HS-5 (cell line): ENCODE measurements at places on chromosomes 16 and 17.

DNA sequence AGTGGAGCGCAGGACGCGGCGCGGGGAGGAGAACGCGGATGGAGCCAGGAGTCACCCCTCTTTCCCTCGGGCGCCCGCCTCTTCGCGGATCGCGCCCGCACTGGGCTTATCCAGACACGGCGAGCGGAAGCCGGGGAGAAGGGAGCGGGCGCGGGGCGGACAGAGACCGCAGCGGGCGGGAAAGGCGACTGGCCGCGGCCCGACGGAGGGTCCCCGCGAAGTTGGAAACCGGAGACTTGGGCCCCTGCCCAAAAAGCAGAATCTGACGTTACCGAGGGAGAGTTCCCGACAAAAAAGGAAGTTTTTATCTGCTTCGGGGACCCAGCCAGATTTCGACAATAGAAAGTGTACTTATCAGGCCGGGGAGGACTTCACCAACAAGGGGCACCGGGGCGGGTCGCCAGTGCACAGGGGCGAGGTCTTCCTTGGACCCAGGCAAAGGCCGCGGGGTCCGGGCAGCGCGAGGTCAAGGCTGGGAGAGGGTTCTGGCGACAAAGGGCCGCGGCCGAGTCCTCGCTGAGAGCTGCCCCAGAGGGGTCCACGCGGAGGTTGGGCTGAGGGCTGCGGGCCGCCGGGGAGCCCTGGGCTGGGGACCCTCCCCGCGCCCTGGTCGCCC, 519 bp downstream of the ST6GALNAC2 start:
- no peak for DNase-seq

DNA sequence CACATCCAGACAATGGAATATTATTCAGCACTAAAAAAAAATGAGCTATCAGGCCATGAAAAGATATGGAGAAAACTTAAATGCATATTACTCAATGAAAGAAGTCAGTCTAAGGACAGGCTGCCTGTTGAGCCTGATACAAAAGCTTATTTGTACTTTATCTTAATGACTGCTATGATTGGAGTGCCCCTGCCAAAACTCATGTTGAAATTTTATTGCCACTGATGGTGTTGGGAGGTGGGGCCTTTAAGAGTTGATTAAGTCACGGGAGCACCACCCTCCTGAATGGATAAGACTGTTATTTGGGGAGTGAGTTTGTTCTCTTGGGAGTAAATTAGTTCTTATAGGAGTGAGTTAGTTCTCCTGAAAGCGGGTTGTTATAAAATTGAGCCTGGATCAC, 9.9 kb downstream of the C17orf67 start:
- no peak for DNase-seq

GRCh38 chr16:63005356-63005755, 969.1 kb upstream of the CDH8 start:
- DNase-seq: no peak

- DNase-seq: no peak
Measured at GRCh38 chr16:22091721-22092120, 620 bp upstream of the VWA3A start.

DNA sequence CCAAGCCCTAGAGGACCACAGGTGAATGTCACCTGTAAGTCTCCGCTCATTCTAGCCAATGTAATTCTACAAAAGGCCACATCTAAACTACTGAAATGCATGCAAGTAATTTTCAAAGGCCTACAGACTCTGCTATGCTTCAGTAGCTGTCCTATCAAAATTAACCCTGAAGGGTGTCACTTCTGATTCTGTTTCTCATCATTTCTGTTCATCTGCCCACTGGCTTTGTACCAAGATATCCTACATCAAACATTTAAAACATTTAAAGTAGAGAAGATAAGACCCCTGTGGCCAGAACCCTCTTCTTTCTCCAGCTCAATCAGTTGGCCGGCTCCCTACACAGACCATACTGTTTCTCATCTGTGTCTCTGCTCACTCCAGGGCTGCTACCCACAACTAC, 21.5 kb downstream of the PHF12 start:
- no peak for DNase-seq

DNA sequence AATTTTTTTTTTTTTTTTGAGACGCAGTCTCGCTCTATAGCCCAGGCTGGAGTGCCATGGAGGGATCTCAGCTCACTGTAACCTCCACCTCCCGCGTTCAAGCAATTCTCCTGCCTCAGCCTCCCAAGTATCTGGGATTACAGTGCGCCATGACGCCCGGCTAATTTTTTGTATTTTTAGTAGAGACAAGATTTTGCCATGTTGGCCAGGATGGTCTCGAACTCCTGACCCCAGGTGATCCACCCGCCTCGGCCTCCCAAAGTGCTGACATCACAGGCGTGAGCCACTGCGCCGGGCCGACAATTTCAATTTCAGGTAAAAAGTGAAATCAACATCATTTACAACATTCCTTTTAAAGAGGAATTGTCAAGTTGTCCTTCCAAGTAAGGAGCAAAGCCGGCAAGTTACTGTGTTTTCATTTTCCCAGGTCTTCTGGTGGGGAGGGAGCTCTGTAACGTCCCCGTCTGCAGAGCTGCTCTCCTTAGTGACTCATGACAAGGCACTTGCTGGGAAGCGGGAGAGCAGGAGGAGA, 873 bp downstream of the NPLOC4 start:
- no peak for DNase-seq

- no peak for DNase-seq
Measured at GRCh38 chr17:77865716-77866115, 92.8 kb upstream of the TNRC6C start.

DNA sequence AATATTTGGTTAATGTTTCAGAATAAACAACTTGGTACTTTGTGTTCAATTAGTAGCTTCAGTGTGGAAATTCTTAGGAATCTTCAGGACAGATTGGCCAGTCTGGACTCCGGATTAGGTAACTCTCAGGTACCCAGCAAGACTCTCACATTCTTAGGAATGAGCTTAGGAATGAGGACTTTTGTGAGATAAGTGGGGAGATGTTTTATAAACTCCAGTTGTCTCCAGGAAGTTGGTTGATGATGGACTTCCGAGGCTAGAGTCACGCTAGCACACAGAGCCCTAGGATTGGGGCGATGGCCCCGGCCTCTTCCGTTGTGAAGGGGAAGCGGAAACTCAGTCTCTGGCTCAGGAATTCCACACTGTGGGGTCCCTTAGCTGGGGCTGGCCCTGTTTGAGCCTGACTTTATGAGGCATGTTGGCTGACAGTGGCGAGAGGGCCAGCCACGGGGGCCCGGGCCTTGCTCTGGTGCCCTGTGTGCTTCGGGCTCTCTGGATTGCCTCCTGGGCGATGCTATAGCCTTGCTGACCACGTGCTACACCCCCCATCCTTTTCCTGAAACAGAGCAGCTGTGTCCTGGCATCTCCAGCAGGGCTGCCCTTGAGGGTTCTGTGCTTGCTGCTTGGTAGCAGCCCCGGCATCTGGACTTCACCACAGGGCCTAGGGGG, 32.4 kb downstream of the RAB11FIP3 start:
- DNase-seq: no peak

DNA sequence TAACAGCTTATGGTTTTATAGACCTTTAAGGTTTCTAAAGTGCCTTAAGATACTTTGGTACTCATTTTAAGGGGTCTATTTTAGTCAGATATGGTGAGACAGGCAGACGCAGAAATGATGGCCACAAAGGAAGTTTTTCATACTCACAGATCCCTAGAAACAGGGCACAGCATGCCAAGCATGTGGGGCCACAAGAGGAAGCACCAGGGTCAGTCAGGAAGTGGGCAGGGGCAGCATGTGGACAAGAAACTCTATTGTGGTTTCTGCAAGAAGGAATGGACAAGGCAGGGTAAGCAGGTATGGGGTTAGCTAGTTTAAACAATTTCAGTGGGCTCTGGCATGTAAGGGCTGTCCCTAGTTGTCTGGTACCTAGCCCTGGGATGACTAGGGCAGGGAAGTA, 8.5 kb downstream of the EFCAB3 start:
- no peak for DNase-seq

- DNase-seq: no peak
Measured at GRCh38 chr17:65774787-65775186, 213.3 kb upstream of the AXIN2 start.

- no peak for DNase-seq
Measured at GRCh38 chr17:67245694-67246402, 852 bp upstream of the HELZ start.

DNA sequence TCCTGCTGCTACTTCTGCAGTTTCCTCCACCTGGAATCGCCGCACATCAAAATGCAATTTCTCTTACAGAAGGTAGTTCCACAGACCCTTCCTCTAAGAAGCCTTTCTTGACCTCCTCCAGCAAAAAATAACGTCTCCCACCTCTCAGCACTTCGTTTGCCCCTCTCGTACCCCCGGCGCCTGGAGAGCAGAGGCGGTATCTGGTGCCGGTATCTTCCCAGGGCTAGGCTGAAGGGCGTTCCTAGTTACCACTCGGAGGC, 482 bp downstream of the DCTPP1 start:
- DNase-seq: no peak

- no peak for DNase-seq
Measured at GRCh38 chr17:51065466-51065865, 55.2 kb downstream of the SPAG9 start.

GRCh38 chr17:57463103-57463885, 207.0 kb downstream of the MSI2 start:
- peak; percentile 63 for DNase-seq

- DNase-seq: no peak
Measured at GRCh38 chr17:82300707-82301270, 16.6 kb downstream of the CD7 start.

DNA sequence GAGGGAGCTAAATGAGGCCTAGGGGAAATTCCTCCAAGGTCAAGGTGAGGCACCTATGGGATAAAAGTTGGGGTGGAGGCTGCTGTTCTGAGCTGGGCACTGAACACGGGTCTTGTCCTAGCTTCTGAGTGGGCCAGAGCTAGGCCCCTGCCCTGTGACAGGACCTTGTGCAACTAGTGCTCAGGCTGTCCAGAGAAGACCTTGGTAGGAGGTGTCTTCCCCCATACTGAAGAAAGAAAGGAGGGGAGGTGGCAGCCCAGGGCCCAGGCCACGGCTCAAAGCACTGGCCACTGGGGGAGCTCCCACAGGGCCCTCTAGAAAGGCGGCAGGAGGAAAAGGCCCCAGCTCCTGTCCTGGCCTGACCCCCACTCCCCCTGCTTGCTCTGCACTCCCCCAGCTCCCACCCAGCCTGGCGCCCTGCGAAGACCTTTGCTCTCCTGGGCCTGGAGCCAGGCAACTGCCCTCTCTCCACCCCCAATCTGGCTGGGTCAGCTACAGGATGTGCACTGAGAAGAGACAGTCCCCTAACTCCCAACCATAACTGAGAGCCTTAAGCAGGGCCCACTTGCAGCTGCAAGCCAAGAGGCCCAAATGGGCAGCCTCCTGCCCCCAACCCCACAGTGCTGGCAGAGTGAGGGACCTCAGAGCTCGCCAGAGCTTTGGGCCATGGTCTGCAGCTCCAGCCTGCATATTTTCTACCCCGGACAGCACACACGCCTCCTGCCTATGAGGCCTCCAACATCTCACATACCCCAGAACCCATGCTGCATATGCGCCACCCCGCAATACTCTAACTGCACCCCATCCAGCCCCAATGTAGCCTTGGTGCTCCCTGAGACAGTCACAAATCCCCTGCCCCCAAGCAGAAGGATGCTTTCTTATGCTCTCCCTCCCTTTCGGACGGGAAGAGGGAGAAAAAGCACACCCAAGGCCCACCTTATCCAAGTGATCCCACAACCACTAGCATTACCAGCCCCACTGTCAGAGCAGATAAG, 15.3 kb downstream of the HSD11B2 start:
- no peak for DNase-seq

DNA sequence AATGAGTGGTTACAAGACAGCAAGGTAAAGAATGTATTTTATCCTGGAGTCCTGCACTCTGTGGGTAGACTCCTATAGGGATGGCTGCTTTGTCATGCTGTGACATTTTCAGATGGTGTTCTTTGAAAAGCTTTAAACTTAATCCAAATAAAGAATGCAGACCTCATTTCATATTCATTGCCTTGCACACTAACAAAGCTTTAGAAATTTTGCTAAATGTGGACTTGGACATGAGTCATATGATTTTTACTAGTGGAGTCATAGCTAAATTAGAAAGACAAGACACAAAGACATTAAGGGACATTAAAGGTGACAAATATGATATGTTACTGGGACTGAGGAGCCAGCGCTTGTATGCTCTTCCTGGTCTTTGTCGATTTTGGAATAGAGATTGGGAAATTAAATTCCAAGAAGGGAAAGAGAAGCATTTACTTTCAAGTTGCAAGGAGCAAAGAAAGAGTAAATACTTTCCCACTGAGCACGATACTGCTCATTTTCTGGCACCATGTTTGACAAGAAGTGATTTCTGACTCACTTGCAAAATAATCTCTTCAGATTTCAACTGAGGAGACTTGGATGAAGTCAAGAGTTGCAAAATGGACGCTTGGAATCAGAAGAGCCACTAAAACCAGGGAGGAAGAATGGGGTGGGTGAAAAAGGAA, 152.9 kb upstream of the MYOCD start:
- DNase-seq: no peak

- DNase-seq: no peak
Measured at GRCh38 chr16:15440852-15441251, 6.5 kb downstream of the BMERB1 start.

- no peak for DNase-seq
Measured at GRCh38 chr17:68594552-68594951, 6.6 kb downstream of the FAM20A start.

- DNase-seq: no peak
Measured at GRCh38 chr17:79435962-79436361, 174.9 kb downstream of the RBFOX3 start.

- DNase-seq: no peak
Measured at GRCh38 chr17:82231312-82231561, 2.4 kb downstream of the SLC16A3 start.

GRCh38 chr16:28543072-28543471, 4.3 kb upstream of the NUPR1 start:
- DNase-seq: no peak

DNA sequence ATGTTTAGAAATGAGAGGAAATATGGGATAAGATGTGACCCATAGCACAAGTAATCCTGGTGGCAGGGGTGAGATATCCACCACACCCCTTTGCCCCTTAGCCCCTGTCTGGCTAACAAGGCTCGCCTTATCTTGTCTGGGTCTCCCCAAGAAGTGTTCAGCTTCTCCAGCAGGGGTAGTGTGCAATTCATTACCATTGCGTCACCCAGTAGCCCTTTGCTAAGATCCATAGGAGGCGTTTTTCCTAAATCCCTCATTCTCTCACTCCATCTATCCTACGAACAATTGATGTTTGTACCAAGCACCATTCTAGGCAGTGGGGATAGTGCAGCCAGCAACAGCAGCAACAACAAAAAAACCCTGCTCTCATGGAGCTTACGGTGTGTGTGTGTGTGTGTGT, 30.8 kb downstream of the CCDC42 start:
- DNase-seq: no peak

DNA sequence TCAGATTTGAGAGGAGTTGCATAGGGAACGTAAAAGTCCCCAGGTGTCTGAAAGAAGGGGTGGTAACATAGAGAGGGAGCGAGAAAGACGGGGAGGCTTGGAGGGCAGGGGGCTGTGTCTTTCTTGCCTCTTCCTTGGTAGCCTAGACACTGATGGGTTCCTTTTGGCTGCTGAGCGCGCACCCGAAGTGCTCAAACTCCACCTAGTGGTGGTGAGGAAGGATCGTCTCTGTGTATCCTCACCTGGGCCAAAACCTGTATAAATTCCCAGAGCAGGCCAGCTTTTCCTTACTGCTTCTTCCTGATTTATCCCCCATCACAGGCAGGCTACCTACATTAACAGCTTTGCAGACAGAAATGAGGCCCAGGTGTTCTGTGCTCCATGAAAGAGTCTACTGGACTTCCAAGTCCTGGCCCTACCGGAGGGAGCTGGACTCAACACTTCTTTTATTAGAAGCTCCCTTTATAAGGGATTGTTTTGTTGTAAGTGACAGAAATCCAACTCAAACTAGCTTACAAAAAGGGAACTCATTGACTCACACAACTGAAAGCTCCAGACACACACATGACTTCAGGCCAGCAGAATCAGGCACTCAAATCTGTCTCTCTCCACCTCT, 5.5 kb upstream of the SLC25A35 start:
- DNase-seq: no peak
